ENCODE measurements at places on chromosomes 7 and 10. TPM values are rescaled to one million over a fixed set of nuclear protein-coding genes. Genes with fewer than 3 reads are reported as not detected.
A peak's percentile ranks its signal among the peaks of the same experiment; 100 is the strongest.

DNA sequence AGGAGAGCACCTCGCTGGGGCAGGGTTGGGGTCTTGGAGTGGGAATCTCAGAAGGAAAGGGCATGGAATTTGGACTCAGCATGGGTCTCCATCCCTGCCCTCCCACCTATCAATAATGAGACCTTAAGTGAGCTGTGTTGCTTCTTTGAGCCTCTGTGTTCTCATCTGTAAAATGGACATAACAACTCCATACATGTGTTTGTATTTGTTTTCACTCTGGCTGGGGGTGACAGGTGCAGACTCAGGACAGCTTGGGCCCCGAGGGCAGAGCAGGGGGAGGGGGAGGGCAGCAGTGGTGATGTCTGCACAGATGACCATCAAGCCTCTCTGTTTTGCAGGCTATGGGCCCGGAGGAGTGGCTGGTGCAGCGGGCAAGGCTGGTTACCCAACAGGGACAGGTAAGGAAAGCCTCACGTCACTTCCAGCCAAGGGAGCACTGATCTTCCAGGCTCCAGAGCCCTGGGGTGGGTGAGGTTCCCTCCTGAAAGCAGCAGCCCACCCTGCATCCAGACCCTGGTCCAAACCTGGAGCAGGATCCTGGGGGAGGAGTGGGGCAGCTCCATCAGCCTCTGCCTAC is 19.9 kb downstream of the ELN start:
- no peak for DNase-seq

GRCh38 chr10:113921561-113922370 is 67.3 kb downstream of the NHLRC2 start:
- no peak for DNase-seq

DNA sequence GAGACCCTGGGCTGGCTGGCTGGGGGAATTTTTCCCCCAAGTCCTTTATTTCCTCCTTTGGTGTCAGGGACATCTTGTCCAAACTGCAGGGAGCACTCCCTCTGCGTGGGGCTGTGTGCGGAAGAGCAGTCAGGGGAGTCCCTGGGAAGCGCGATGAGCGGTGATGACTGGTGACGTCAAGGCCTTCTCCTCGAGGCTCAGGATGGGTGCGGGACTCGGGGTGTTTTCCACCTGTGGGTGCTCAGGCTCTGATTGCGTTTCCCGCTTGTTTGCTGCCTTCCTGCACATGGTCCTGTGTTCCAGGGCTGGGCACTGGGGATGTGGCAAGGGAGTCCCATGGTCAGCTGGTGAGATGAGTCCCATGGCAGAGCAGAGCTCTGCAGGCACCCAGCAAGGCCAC is 101.2 kb downstream of the DOCK1 start:
- no peak for DNase-seq

GRCh38 chr7:927031-927671 is 27.3 kb downstream of the ADAP1 start:
- peak; percentile 54 for DNase-seq

GRCh38 chr10:16674147-16674703 is 143.0 kb downstream of the RSU1 start:
- DNase-seq: no peak

GRCh38 chr7:24730018-24730369 is 27.3 kb downstream of the GSDME start:
- no peak for DNase-seq

GRCh38 chr10:103911021-103911459 is 6.9 kb downstream of the STN1 start:
- no peak for DNase-seq

DNA sequence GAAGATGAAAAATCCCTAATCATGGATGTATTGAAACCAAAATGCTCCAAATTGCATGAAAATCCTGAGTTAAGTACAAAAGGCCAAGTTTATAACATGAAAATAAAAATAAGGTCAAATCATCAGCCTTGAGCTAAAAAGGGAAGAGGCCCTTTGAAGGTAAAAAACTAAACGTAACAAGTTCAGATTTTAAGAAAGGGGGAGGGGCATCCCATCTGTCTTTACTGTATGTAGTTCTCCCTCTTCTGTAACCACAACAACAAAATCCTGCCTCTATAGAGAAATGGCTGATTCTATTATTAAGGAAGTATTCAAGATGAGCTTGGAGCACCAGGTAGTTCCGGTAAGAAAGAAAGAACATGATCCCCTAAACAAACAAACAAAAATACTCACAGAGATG is 64.7 kb downstream of the TPK1 start:
- DNase-seq: no peak

DNA sequence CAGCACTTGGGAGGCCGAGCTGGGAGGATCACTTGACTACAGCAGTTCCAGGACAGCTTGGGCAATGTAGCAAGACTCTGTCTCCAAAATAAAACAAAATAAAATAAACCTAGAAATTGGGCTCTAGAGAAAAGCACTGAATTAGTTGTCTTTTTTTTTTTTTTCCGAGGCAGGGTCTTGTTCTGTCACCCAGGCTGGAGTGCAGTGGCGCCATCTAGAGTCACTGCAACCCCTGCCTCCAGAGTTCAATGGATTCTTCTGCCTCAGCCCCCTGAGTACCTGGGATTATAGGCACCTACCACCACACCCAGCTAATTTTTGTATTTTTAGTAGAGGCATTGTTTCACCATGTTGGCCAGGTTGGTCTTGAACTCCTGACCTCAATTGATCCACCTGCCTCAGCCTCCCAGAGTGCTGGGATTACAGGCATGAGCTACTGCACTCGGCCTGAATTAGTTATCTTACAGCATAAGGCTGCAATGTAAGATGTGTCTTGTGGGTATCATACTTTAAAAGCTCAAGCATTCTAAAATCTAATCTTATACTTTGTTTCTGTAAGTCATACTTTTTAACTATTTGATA is 12.8 kb downstream of the MEIG1 start:
- no peak for DNase-seq

GRCh38 chr10:30617070-30617469 is 12.5 kb downstream of the LYZL2 start:
- no peak for DNase-seq

GRCh38 chr10:44393051-44393630 is 8.2 kb upstream of the CXCL12 start:
- DNase-seq: no peak

GRCh38 chr7:49389871-49390479 is 383.5 kb upstream of the VWC2 start:
- DNase-seq: no peak

DNA sequence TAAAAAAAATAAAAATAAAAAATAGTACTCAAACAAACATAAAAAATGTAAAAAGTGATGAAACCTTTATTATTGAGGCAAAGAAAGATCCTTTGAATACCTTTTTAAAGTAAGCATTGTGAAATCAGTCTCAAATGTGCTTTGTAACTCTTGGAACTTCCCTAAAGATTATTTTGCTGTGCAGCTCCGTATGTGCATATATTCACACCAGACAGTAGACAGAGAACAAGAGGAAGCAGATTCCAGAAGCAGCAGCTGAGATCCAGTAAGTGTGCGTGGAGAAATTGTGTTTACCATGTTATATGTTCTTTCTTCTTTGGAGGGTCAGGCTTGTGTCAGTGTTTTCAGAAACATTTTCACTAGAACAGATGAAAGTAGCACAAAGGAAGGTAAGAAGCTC is 324.9 kb downstream of the AGMO start:
- no peak for DNase-seq

GRCh38 chr7:12518920-12519681 is 51.4 kb upstream of the SCIN start:
- DNase-seq: no peak

DNA sequence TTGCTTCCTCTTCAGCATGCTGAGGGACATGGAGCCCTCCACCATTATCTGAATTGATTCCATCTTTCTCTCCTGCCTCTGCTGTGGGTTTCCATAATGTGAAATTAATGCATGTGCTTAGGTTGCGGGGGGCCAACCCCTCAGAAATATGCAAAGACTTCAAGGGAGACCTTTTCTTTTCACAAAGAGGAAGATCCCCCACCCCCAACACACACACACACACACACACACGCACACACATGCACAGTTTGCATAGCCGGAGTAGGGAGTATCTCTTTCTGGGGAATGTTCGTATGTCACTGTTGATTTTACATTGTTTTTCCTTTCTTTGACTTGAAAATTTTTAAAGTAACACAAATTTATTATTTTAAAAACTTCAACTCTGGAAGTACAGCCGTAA is 193.5 kb downstream of the MGMT start:
- DNase-seq: no peak

- DNase-seq: no peak
Measured at GRCh38 chr7:158278745-158279320, 308.8 kb downstream of the PTPRN2 start.

DNA sequence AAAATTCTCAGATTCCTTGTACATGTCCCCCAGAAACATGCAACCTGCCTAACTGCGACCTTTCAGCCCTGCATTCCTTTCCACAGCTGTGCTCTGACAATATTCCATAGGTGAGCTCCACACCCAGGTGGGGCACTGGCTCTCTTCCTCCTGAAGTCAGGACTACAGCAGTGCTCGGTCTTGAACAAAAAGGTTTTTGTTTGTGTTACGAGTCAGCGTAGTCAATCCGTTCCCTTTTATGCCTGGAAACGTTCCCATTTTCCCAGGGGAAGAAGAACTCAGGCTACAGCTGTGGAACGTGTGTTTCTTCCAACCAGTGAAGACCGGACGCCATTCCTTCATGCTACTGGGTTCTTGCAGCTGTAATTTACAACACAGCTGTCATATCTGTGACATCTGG is 52.4 kb upstream of the PFKP start:
- DNase-seq: no peak

- DNase-seq: no peak
Measured at GRCh38 chr7:94849636-94850208, 57.7 kb upstream of the PPP1R9A start.

DNA sequence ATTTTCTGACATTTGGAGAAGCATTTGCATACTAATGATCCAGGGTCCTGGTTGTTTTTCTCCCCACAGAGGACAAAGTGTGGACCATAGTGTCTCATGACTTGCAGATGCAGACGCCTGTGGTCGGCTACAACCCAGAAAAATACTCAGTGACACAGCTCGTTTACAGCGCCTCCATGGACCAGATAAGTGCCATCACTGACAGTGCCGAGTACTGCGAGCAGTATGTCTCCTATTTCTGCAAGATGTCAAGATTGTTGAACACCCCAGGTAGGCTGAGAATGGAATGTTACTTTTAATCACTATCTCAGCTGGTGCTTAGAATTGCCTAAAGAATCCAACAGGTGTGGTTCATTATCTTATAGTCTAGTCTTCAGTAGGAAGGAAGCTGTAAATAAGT is 951.5 kb upstream of the C7orf33 start:
- DNase-seq: no peak

DNA sequence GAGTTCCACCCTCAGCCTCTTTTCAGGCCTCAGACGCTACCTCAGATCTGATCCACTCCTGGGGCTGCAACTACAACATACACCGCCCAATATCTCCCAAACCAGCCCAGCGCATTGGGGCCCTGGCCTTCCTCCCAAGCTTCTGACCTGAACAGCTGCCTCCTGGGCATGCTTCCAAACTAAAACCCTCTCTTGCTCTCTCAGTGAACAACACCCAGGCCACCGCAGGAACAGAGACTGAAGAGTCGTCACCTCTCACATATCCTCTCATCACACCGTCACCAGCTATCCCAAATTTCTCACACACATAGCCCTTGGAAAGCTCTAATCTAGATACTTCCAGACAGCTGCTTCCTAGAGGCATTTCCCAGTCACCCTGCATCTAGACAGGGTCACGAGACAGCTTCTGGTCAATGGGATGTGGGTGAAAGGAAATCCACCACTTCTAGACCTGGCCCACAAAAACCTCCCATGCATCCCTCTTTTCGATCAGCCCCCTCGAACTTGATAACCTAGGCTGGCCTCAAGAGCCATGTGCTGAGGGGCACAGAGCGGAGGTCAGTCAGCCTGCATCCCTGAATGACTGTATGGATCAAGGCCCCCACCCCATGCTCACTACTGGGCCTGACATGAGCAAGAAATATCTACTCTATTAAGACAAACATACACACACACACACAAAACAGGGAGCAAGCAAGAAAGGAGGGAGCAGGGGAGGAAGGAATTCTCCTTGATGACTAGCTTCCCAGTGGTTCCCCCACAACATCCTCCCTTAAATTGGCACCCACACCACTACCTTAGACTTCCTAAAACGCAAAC is 1.8 kb downstream of the PARP12 start:
- DNase-seq: peak; percentile 70

DNA sequence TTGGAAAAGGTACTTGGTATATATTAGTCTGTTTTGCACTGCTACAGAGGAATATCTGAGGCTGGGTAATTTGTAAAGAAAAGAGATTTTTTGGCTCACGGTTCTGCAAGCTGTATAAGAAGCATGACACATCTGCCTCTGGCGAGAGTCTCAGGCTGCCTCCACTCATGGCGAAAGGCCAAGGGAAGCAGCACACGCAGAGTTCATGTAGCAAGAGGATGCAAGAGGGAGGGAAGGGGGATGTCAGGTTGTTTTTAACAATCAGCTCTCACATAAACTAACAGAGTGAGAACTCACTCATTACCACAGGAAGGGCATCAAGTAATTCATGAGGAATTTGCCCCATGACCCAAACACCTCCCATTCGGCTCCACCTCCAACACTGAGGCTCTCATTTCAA is 484.8 kb upstream of the DPP6 start:
- DNase-seq: no peak

GRCh38 chr10:84375011-84375410 is 46.6 kb downstream of the CCSER2 start:
- no peak for DNase-seq

DNA sequence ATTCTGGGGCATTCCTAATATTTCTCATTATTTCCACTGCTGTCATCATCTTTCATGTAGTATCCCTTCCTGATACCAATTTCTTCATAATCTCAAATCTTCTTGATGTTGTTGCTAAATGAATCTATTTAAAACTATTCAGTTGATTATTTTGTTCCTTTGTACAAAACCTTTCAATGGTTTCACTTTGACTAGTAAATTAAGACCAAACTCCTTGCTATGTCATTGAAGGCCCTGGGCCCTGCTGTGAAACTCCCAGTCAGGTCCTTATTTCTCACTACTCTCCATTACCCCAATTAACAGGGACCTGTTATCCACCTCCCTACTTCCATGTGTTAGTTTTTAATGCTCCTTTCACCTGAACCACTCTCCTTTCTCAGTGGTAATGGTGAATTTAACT is 97.0 kb downstream of the CTTNBP2 start:
- DNase-seq: no peak

The GIMAP5 gene
- 18.8 TPM for total RNA-seq

The VIM gene
- 5,947 TPM for total RNA-seq

The TWIST1 gene
- total RNA-seq: 12.3 TPM

The PTF1A gene
- total RNA-seq: not detected

The NYAP1 gene
- 1.3 TPM for total RNA-seq

The SLF2 gene
- 20.3 TPM for total RNA-seq

The ACTR3C gene
- 5.2 TPM for total RNA-seq

The TMEM26 gene
- 0.54 TPM for total RNA-seq

The CREM gene
- total RNA-seq: 52.0 TPM

The RET gene
- 0.29 TPM for total RNA-seq
